Ecto neural progenitor cell (in vitro differentiated cells): ENCODE measurements at places on chromosomes 5 and 9.
A peak's percentile ranks its signal among the peaks of the same experiment; 100 is the strongest.

- no peak for DNase-seq
Measured at GRCh38 chr9:133106511-133107244, 14.4 kb downstream of the RALGDS start.

DNA sequence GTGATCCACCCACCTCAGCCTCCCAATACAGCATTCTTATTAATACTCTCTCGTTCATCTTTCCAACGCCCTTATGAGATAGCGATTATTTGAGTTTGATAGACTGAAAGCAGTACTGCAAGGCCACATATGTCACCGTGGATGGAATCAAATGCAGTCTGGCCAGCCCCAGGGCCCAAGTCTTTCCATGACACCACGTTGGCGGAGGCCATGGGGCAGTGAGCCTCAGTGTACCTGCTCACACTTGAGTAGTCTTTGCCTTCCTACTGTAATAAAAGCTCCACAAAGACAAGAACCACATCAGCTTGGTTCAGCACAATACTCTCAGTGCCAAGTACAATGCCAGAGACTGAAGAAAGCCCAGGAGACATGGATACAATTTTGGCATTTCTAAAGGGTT lies 88.5 kb downstream of the TTLL11 start:
- DNase-seq: peak; percentile 17

- DNase-seq: no peak
Measured at GRCh38 chr9:131029574-131029952, 20.6 kb downstream of the LAMC3 start.

GRCh38 chr5:107296572-107296971 lies 374.2 kb downstream of the EFNA5 start:
- DNase-seq: no peak

GRCh38 chr5:80177236-80177635 lies 78.6 kb downstream of the SERINC5 start:
- DNase-seq: no peak

DNA sequence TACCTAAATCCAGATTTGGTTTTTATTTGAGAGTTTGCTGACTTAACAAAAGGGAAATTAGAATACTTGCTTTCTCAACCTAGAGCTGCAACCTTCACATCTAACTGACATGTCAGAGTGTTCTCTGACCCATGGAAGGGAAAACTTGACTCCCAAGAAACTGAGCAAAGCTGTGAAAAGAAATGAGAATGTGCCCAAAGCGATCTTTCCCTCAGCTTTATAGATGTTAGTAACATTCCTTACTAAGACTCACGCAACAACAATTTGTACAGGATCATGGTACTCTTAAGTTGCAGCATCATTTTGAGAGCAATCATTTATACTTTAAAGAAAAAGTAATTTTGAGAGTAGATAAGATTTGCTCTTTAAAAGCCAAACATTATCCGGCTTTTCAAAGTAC lies 117.0 kb upstream of the FBXL7 start:
- DNase-seq: no peak

- no peak for DNase-seq
Measured at GRCh38 chr5:128528637-128529255, 9.3 kb downstream of the FBN2 start.

DNA sequence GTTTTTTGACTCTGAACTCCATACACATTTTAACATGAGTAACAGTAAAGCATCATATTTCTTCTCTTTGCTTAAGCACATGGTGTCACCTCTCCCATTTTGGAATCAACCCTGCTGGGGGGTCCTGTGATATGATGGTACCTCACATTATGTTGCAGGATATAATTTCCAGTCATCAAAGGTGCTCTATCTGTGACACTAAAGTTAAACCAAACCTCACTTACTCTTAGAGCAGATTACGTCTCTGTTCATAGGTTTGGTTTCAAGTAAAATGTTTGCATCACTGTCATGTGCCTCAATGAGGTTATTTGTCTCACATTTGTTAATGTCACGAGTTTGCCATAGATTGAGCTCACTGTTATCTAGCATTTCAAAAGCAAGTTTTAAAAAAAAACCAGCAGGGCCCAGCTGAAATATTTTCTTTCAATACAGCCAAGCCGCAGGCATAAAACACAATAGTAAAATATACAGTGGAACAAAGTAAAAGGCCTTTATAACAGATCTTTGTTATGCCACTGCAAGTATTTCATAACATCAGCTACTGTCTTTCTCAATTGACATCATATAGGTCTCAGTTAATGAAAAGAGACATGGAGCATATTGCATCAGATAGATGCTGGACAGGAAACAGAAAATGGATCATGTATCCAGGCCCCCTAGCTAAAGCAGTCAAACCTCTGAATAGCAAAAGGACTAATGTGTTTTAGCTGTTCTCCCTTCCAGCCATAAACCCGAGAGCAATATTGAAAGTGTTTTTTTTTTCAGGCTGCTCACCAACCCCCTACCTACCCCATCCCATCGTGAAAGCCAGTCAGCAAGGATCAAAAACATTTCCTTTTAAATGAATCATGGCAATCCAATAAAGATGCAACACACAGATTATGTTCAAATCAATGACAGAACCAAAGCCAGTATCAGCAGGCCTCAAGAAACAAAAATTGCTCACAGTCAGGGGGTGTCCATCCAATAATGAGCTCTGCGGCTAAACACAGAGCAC lies 182.1 kb upstream of the ITGA1 start:
- no peak for DNase-seq

- no peak for DNase-seq
Measured at GRCh38 chr5:43227655-43228054, 35.6 kb downstream of the NIM1K start.

DNA sequence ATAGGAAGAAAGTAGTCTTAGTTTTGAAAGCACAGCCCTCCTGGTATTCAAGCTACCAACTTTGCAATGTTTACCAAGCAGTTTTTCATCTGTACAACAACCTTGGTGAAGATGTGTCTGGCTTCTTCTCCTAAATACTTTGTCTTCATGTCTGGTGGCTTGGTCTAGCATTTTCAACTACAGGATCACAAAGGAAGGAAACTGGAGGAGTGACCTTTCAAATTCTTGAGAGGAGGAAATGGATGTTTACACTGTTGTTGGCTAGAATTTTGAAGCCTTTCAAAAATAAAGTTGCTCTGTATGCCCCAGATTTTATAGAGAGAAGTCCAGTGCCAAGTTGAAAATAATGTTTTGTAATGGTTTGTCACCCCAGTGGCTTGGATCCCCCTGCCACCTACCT lies 16.3 kb downstream of the PAM start:
- DNase-seq: no peak

GRCh38 chr5:83509540-83509939 lies 38.0 kb downstream of the VCAN start:
- no peak for DNase-seq

DNA sequence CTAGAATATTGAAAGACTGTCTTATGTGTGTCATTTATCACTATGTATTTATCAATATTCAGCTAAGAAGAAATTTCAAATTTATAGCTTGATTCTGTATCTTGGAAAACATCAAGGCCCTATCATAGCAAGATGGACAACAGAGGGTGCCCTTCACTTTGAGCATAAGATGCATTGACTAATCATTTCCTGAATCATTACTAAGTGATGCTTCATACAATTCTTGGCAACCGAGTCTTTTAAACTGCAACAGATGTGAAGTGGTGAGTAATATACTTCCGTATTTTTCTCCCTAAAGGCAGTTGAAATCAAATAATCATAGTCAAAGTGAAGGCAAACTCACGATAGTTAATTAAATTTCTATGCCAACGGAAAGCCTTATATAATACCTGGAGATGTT lies 318.6 kb upstream of the RGMB start:
- no peak for DNase-seq

- no peak for DNase-seq
Measured at GRCh38 chr9:69180670-69181069, 6.6 kb downstream of the TJP2 start.

GRCh38 chr5:8391911-8392310 lies 523.0 kb downstream of the MTRR start:
- no peak for DNase-seq

DNA sequence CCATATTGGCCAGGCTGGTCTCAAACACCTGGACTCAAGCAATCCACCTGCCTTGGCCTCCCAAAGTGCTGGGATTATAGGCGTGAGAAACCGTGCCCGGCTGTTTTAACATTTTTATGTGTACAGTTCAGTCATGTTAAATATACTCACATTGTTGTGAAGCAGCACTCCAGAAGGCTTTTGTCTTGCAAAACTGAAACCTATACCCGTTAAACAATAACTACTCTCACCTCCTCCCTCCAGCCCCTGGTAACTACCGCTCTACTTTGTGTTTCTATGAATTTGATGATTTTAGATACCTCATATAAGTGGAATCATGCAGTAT lies 23.1 kb upstream of the SHB start:
- DNase-seq: no peak

- no peak for DNase-seq
Measured at GRCh38 chr9:95477441-95477840, 39.3 kb downstream of the PTCH1 start.

GRCh38 chr9:94034511-94034910 lies 49.8 kb upstream of the PTPDC1 start:
- DNase-seq: no peak

DNA sequence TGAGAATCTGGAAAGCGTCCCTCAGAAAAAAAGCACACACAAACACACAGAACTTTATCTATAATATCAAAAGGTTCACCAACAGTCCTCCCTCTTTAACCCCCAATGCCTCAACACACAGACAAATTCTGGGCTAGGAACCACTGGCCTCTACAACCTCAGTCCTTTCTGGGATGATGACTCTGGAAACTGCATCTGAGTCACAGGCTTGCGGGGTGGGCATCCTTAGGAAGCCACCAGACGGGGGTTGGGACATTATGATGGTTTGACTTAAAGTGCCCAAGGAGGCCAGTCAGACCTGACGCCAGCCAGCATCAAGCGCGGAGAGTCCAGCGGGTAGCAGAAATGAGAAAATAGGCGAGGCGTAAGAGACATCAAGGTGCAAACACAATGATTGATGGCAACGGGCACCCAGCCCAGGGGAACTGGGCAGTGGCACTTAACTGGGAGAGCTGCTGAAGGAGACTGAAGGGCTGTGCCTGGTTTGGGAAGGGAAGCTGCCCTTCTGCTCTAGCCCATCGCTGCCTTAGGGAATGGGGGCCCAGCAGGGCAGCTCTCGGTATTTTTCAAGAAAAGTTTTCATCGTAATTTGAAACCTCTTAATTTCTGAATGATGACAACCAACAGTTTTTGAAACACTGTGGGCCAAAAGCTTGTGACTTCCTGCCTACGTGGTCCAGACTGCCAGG lies 20.7 kb downstream of the SPRY4 start:
- DNase-seq: no peak

- no peak for DNase-seq
Measured at GRCh38 chr5:147644460-147644859, 134.6 kb upstream of the DPYSL3 start.

DNA sequence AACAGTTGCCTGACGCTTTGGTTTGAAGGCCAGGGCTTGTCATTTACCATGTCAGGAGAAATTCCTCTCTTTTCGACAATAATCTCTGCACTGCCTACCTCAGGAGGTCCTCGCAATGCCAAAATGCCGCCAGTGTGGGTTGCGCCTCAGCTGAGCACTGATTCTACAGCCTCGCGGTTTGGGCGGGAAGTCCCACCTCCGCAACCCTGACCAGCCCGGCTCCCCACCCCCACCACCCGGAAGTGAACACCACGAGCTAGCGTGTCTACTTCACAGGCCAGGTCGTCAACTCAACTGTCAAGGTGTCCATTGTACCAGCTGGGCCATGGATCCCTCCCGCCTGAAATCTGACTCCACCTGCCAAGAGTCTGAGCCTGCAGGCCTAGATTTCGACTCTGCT lies at the start of gene TPD52L3:
TSS of gene TPD52L3 (plus strand) at position 273 of the 400 bp plus-strand sequence. CDS start 221 bp downstream, outside the sequence.
- DNase-seq: no peak

GRCh38 chr5:28862137-28862859 lies 1823.9 kb upstream of the CDH9 start:
- DNase-seq: no peak

GRCh38 chr5:156295431-156295830 lies 31.5 kb upstream of the SGCD start:
- no peak for DNase-seq

GRCh38 chr9:90946982-90947381 lies 145.4 kb downstream of the SYK start:
- no peak for DNase-seq

- DNase-seq: no peak
Measured at GRCh38 chr9:34594177-34594576, 4.7 kb upstream of the CNTFR start.

DNA sequence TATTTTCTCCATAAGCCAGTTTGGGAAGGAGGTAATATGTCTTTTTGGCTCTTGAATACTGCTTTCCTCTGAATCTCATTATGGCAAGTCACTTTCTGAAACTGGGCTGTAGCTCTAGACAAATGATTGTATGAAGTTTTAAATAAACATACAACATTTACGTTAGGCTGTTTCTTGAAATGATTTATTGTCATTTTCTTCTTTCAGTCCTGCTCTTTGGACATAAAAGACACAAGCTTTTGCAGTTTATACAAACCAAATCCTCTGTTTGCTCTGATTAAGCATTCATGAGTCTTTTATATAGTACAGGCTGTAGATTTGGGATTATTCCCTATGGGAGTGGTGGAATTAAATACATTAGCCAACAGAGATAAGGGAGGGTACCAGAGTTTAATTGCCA lies 139.7 kb downstream of the CEP120 start:
- no peak for DNase-seq

DNA sequence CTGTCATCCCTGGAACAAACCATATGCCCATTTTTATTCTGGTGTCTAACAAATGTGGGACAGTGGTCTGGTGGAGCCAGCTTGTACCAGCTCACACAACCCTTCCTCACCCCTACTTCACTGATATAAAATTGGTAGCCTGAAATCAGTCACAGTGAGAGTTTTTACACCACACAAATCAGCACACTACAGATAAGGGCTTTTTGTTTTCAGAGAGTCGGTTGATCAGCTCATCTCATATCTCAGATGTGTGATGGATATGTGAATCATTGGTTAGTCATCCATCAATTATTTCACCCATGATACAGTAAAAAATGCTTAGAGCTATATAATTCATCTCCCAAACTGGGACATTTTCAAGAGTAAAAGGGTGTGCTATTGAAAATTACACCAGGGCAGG lies 529.2 kb downstream of the EBF1 start:
- no peak for DNase-seq

- no peak for DNase-seq
Measured at GRCh38 chr5:1324301-1324700, 20.6 kb downstream of the CLPTM1L start.
